ENCODE measurements at places on chromosomes 5 and 9. TPM values are rescaled to one million over a fixed set of nuclear protein-coding genes. Genes with fewer than 3 reads are reported as not detected.

SEC61B gene
- total RNA-seq = 49.4 TPM

DMRT3 gene
- total RNA-seq = not detected

PCDHA9 gene
- total RNA-seq = 11.3 TPM

LCP2 gene
- 2.5 TPM for total RNA-seq

RNF180 gene
- total RNA-seq = 110 TPM

SLC36A2 gene
- not detected for total RNA-seq

TRPM3 gene
- total RNA-seq = 36.4 TPM

AQP3 gene
- total RNA-seq = 0.23 TPM

ZNF883 gene
- total RNA-seq = 29.1 TPM

NTNG2 gene
- 15.5 TPM for total RNA-seq

LTC4S gene
- 2.1 TPM for total RNA-seq

Data from diencephalon (tissue), 1 donor.